NCI-H187 (cell line): ENCODE measurements at places on chromosomes 5 and 9.
A peak's percentile ranks its signal among the peaks of the same experiment; 100 is the strongest.

DNA sequence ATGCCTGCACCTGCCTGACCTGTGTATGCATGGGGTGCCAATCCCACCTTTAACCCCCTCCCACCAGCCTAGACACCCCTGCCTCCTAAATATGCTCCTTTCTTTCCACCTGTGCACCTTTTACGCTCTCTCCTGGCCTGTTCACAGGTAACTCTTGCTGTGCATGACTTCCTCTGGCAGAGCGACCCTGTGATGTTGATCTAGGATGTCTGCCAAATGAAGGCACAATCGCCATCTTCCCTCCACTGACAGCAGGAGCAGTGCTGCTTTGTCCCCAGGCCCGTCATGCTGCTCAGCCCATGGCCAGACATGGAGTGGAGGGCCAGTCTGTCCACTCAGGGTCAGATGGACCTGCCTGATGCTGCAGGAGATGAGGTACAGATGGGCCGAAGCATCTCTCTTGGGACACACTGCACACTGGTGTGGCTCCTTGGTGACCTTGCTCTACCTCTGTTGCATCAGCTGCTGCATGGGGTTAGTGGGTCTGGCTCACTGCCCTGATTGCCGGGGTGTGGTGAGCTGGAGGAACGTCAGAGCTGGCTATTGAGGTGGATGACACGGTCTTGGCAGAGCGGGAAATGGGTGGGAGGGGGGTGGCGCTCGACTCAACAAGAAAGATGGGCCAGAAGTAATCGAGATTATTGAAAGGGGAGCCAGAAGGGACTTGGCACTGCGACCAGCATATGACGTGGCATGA is 101.7 kb upstream of the PITX1 start:
- DNase-seq: no peak

- DNase-seq: no peak
Observed at GRCh38 chr5:73856997-73857396, 231.0 kb downstream of the ARHGEF28 start.

DNA sequence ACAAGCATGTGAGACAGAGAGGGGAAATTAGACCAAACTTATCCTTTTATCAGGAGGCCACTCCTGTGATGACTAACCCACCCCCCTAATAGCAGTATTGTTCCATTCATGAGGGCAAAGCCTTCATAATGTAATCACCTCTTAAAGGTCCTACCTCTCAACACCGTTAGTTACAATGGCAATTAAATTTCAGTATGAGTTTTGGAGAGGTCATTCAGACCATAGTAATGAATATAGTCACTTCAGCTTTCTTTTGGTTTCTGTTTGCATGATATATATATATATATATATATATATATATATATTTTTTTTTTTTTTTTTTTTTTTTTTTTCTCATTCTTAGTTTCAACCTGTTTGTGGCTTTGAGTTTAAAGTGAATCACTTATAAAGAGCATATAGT is 10.5 kb downstream of the ADGRV1 start:
- DNase-seq: no peak

DNA sequence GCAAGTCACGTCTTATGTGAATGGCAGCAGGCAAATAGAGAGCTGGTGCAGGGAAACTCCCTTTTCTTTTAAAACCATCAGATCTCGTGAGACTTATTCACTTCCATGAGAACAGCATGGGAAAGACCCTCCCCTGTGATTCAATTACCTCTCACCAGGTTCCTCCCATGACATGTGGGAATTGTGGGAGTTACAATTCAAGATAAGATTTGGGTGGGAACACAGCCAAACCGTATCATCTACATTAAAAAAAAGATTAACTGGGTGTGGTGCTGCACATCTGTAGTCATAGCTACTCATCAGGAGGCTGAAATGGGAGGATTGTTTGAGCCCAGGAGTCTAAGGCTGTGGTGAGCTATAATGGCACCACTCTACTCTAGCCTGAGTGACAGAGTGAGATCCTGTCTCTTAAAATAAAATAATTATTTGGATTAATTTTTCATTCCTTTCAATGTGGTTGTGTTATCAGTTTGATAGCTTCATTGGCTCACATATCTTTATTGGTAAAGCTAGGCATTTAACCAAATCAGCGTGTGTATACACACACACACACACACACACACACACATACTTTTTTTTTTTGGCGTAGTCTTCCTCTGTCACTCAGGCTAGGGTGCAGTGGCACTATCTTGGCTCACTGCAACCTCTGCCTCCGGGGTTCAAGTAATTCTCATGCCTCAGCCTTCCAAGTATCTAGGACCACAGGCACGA is 21.8 kb downstream of the DENND4C start:
- no peak for DNase-seq

DNA sequence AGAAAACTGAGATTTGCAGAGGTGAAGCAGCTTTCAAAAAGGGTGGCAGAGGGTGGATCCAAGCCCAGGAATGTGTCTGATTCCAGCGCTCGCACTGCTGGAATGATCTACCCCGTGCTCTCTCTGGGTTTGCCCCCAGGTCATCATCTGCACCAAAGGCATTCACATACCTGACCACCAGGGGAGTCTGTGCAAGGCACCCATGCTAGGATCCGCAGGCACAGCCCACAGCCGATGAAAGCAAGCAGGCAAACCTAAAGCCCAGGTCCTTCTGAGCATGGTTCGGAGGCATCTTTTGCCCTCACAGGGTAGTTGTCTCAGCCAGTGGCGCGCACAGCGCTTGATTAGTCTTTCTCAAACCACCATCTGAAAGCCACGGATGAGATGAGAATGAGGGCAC is 56.6 kb downstream of the TEK start:
- no peak for DNase-seq

GRCh38 chr5:140236891-140237598 is 62.1 kb downstream of the CYSTM1 start:
- DNase-seq: no peak

- no peak for DNase-seq
Observed at GRCh38 chr9:137851516-137852267, 25.9 kb upstream of the CACNA1B start.

GRCh38 chr9:92392690-92393089 is 11.7 kb downstream of the OGN start:
- DNase-seq: no peak

- DNase-seq: no peak
Observed at GRCh38 chr5:95817430-95817829, 5.1 kb downstream of the GLRX start.

- DNase-seq: no peak
Observed at GRCh38 chr9:129437626-129438323, 183.1 kb downstream of the C9orf50 start.

DNA sequence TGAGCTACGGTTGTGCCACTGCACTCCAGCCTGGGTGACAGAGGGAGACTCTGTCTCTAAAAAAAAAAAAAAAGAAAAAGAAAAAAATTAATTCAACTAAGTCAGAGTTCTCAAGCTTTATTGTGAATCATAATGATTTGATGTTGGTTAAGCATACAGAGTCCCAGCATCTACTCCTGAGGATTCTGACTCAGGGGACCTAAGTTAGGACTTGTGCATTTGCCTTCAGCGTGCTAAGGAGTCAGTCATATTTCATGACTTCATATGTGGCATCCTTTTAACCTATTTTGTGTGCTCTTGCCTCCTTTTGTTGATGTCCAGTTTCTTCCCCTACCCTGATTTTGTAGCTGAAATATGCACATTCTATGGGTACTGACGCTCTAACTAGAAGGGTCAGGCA is 2.9 kb downstream of the MYOZ3 start:
- no peak for DNase-seq

DNA sequence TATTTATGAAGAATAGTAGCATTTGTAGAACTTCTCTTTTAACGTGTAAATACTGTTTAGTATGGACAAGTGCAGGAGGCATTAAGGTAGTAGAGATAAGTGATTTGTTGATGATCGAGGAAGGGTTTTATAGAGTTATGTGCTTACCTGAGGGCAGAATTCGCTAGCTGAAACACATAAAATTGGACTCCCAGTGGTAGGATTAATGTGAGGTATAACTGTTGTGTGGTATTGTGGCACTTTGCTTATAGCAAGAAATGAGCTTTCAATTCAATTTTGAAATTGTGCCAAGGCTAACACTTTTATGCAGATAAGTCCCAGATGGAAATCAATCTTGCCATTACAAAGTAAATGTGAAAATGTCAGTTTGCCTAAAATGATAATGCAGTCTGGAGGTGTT is 1.2 kb downstream of the AP3S1 start:
- no peak for DNase-seq

GRCh38 chr5:83331842-83332241 is 139.7 kb upstream of the VCAN start:
- DNase-seq: no peak

- no peak for DNase-seq
Observed at GRCh38 chr9:27059907-27060306, 49.1 kb upstream of the TEK start.

DNA sequence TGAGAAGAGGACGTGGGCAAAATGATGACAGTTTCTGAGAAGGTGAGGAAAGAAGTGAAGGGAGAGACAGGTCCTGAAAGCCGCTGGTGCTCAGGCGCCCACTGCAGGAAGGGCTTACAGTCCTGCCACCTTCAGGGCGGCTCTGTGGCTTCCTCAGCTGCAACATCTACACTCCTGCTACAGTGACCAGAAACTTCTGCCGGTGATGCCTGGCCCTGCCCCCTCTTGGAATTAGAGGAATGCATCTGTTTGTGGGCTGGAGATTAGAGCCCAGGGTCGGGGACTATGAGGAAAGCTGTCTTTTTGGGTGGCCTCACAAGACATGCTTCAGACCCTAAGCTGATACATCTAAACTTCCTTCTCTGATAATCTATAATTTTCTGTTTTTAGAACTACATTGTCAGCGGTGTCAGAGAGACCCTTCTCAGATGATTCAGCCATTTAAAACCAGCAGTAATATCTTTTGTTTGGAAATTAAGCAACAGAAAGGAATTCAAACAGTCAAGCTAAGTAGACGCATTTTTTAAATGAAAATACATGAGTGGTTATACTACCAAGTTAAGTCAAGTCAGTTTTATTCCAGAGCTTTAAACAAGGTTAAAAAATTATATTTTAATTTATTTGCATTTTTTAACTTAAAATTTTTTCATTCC is 30.4 kb downstream of the PRDM6 start:
- no peak for DNase-seq

DNA sequence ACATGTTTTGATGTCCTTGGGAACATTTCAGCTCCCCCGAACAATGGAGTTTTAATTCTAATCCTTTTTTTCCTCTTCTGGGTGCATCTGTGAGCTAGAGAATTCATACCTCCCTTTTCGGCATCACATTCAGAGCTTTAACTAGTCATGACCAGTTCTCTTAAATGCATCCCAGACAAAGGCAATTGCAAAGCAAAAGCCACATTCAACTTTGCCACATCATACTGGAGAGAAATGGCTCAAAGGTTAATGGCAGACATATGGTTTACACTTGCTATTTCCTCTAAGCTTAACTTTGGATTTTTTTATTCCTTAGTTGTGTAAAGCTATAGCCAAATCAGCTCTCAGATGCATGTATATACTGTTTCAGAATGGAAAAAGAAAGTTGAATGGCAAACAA is 153.3 kb downstream of the ESM1 start:
- DNase-seq: no peak

- no peak for DNase-seq
Observed at GRCh38 chr9:68869022-68869421, 144.9 kb downstream of the PRKACG start.

DNA sequence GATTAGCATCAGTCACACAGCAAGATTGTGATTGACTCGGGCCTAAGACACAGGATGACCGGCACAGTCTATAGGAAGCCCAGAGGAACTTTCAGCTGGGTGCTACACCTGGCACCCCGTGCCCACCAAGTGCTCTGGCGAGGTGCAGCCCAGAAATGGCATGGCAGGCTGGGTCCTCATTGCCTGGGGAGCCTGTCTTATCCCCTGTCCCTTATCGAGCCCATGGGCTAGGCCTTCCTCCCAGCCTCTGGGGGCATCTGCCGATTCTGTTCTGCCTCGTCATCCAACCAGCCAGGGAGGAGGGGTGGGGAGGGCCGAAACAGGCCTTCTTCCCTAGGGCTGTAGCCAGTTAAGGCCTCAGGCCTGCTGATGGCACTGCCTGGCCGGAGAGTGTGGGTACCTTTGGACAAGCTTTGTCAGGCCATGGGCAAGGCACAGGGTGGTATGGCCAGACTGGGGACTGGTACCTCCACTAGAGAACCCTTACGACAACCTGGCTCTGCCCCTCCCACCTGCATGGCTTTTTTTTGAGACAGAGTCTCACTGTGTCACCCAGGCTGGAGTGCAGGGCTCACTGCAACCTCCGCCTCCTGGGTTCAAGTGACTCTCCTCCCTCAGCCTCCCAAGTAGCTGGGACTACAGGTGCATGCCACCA is 1.6 kb downstream of the GRK6 start:
- DNase-seq: no peak

- DNase-seq: no peak
Observed at GRCh38 chr5:36690041-36690961, 83.9 kb downstream of the SLC1A3 start.

DNA sequence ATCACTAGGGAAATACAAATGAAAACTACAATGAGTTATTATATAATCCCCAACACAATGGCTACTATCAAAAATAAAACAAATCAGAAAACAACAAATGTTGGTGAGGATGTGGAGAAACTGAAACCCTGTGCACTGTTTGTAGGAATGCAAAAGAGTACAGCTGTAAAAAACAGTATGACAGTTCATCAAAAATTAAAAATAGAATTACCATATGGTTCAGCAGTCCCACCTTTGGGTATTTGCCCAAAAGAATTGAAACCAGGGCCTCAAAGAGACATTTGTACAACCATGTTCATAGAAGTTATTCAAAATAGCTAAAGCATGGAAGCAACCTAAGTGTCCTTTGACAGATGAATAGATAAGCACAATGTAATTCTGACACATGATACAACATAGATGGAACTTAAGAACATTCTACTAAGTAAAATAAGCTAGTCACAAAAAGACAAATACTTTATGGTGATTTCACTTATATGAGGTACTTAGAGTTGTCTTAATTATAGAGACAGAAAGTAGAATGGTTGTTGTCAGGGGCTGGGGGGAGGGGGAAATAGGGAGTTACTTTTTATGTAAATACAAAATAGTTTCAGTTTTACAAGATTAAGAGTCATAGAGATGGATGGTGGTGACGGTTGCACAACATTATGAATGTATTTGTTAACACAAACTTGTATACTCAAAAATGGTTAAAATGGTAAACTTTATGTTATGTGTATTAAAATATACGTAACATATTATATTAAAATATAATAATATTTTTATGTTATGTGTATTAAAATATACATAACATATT is 102.8 kb downstream of the KCTD16 start:
- no peak for DNase-seq

DNA sequence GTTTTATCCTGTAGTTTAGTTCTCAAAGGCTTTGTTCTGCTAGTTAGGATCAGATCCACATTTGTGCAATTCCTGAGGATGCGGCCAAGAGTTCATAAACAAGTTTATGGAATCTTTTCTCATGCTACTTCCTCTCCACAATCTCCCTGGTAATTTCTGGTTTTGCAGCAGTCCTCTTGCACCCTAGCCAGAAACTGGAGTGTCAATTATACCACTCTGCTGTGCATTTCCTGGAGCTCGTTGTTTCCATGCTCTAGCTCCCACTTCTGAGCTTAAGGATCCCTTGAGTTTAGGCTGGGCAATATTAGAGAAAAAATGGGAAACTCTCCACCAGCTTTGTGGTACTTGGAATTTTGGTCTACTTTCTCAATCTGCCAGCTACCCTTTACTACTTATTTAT is 474.7 kb downstream of the DIRAS2 start:
- DNase-seq: peak; percentile 3

- DNase-seq: no peak
Observed at GRCh38 chr5:71693828-71694427, 25.1 kb upstream of the CARTPT start.

- DNase-seq: no peak
Observed at GRCh38 chr5:5756762-5757161, 334.3 kb downstream of the ICE1 start.
